ENCODE measurements at places on chromosomes 3 and 15.
A peak's percentile ranks its signal among the peaks of the same experiment; 100 is the strongest.

DNA sequence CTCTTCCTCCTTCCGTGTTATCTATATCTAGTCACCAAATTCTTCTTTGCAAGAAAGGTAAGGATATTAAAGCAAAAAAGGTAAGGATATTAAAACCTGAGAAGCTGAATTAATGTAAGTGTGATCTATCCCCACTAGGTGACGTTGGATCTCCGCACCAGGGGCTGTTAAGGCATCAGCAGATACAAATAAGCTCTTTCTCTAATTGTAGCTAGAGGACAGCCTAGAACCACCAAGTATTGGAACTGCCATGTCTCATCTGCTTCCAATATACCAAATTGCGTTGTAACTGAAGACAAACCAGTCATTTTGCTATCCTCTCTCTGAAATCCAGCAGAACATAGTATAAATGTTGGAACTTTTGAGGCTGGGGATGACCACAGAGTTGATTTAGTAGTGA is 471.2 kb upstream of the TGFBR2 start:
- DNase-seq, result no peak

GRCh38 chr3:149292666-149293065 is 40.8 kb downstream of the TM4SF18 start:
- DNase-seq, result no peak

GRCh38 chr3:157174290-157174648 is 14.3 kb upstream of the CCNL1 start:
- DNase-seq, result no peak

DNA sequence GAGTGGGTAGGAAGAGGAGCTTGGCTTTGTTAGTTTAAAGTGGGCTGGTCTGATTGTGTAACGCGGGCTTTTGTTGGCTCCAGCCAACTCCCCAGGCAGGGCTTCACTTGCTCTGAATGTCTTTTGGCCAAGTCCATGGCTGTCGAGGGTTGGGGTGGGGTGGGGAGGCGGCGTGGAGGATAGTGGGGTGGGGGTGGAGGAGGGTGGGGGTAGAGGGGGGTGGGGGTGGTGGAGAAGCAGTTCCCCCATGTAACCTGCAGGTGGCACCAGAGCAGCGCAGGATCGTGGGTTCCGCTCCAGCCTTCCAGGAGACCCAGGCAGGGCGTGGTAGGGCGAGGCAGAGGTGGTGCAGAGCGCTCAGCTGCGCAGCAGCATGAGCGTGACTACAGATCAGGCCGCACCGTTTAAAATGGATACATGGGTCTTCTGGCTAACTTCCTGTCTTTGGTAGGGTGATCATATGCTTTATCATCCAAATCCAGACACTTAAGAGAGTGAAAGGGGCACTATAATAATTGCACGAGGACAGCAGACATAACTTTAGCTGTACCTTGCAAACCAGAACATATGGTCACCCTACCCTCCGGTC is 28.3 kb downstream of the GOLGA6A start:
- peak; percentile 37 for DNase-seq

- DNase-seq, result no peak
These were observed 183.6 kb downstream of the UACA start for GRCh38 chr15:70579766-70580165.
